ENCODE measurements at places on chromosomes 5 and 9.

DNA sequence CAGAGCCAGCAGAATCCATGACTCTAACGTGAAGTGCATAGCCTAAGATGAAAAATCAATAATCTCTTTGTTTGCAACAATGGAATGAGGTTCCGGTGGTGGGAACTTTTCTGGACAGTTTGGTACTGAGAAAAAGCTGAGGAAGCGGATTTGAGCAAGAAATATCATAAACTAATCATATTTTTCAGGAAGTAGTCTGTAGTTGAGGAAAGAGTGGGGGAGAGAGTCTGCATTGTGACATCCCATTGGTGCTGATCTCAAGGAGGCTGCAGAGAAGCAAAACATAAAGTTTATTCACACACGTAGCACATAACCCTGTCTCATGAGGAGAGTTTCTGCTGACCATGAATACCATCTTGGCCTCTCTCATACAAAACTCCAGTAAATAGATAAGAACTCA, 15.8 kb upstream of the FCHO2 start:
- DNase-seq, result no peak

DNA sequence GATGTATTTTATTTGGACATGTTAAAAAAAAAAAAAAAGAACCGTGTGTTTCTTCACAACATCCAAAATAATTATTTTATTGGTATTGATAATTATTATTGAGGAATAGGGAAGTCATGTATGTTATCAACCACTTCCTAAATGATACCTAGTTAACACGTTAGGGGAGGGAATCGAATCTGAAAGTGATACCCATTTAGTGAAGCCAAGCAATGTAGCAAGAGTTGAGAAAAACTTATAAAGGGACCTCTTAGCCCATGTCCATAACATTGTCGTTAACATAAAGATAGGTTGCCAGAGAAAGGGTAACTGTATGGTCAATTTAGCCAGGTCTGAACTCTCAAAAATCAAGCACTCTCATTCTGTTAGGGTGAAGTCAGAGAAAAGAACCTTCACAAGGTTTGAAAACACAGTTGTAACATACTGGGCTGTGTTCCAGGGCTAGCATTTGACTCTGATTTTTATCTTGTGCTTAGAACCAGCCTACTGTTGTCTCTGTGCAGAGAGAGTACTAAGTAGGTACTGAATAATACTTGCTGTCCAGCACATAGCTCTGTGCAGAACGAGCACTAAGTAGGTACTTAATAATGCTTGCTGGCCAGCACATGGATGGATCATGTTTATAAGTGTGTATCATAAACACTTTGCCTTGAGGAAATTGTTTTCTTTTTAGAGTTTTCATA, 60.4 kb downstream of the GHR start:
- DNase-seq, result no peak

DNA sequence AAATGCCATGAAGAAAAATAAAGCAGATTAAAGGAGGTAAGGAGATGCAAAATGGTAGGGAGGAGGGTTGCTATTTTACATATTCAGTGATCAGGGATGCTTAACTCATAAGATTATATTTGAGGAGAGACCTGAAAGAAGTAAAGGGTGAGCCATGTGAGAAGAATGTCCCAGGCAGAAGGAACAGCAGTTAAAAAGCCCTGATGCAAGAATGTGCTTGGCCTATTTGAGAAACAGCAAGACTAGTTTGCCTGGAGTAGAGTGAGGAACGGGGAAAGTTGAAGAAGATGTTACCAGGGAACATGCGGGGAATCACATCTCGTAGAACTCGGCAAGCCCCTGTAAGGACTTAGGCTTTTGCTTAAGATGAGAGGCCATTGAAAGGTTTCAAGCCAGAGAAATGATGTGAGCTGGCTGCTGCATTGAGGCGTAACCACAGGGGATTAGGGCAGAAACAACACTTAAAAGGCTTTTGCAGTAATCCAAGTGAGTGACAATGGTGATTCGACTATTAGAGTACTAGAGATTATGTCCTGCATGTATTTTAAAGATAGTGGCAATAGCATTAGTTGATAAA, 198.7 kb downstream of the VPS13A start:
- no peak for DNase-seq

- no peak for DNase-seq
Observed at GRCh38 chr5:122951658-122952057, 84.9 kb downstream of the PPIC start.

DNA sequence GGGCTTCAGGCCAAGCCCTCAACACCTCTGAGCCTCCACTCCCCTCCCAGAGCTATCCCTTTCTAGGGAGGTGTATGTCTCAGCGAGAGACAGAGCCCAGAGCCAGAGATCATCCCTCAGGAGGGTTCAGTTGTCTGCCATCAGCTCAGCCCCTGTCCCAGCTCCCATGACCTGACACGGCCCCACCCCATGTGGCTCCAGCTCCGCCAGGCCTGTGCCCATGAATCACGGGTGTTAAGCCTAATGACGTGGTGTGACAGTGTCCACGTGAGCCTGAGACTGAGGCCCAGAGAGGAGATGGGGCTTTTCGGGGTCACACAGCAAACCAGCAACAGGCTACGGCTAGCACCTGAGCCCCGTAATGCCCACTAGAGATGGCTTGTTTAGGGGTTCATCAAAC, 60.9 kb upstream of the ORM1 start:
- no peak for DNase-seq

All from epithelial cell of prostate (primary cell).